ENCODE measurements at places on chromosomes 12 and 14. TPM values are rescaled to one million over a fixed set of nuclear protein-coding genes. Genes with fewer than 3 reads are reported as not detected.

- H3K27ac ChIP-seq, result no peak overlapping the region
- H3K36me3 ChIP-seq, result no peaks in the 10 kb centered on the region
- peaks cover 23% of the 10 kb centered on the region for H3K4me1 ChIP-seq
- DNase-seq, result peak; percentile 54
- H3K4me3 ChIP-seq, result peak overlapping the region; percentile 11
These were observed 2.4 kb upstream of the NKX2-1 start for GRCh38 chr14:36522347-36522971.

Gene TEX22
- total RNA-seq, result not detected

DNA sequence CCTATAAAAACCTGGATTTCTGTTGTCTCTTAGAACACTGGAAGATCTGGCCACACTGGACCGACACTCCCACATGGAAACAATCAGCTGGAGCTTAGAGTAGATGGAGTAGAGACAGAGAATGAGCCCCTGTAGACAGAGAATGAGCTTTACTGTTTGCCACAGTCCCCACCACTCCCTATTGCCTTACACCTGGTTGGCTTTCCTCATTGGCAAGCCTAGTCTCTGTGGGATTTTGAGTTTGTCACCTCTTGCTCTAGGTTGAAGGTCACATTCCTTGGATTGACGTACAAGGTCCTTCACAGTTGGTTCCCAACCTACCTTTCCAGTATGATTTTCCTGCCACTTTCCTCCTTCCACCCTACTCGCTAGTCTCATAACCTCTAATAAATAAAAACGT, 2.0 kb upstream of the HCAR1 start:
- no peak for DNase-seq
- no peak overlapping the region for H3K27ac ChIP-seq
- H3K27me3 ChIP-seq, result no peaks in the 10 kb centered on the region

Gene FSCB
- total RNA-seq, result not detected

Gene GCN1
- total RNA-seq, result 74.3 TPM

GRCh38 chr12:31386364-31386777, 60.4 kb upstream of the SINHCAF start:
- no peaks in the 10 kb centered on the region for H3K27me3 ChIP-seq
- H3K4me1 ChIP-seq, result peaks cover 56% of the 10 kb centered on the region
- peak overlapping the region; percentile 33 for H3K4me3 ChIP-seq

DNA sequence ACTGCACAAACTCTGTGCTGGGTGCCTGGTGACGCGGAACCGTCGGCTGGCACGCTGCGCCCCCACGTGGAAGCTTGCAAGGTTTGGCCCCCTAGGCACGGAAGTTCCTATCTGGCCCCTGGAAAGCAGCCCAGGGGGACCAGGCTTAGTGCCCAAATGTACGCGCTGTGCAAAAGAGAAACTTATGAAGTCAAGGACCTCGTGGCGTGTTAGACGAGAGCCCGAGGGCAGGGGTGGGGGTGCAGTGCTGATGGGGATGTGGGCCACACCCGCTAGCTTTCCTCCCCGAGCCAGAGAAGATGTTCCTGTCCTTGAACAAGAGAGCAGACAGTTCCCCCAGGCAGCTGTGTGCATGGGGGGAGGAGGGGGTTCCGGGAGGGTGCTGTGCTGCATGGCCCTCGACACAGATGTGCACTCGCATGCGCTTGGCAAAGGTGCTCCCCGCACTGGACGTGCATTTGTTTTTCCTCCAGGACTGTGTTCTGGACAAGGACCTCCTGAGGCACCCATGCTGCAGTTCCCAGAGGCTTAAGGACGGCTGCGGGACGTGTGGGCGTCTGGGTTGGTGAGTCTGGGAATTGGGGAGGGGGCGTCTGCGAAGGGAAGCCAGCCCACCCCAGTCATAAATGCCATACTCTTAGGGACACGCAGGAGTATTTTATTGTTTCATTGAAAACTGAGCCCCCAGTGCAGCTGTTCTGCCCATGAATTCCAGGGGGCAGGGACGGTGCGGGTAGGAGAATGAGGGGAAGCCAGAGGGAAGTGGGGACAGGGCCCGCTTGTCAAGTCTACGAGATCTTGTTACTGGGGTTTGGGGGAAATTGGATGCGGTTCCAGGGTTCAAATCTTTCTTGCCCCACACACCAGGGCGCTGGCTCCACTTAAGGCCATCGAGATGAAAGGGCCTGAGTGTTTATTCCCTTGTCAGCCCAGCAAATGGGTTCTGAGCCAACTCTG, 80.0 kb downstream of the NTF3 start:
- no peak overlapping the region for H3K27ac ChIP-seq
- peak; percentile 62 for DNase-seq
- no peaks in the 10 kb centered on the region for H3K36me3 ChIP-seq
- peaks cover 13% of the 10 kb centered on the region for H3K4me1 ChIP-seq
- no peak overlapping the region for H3K4me3 ChIP-seq

Gene SYCP3
- total RNA-seq, result 0.04 TPM

DNA sequence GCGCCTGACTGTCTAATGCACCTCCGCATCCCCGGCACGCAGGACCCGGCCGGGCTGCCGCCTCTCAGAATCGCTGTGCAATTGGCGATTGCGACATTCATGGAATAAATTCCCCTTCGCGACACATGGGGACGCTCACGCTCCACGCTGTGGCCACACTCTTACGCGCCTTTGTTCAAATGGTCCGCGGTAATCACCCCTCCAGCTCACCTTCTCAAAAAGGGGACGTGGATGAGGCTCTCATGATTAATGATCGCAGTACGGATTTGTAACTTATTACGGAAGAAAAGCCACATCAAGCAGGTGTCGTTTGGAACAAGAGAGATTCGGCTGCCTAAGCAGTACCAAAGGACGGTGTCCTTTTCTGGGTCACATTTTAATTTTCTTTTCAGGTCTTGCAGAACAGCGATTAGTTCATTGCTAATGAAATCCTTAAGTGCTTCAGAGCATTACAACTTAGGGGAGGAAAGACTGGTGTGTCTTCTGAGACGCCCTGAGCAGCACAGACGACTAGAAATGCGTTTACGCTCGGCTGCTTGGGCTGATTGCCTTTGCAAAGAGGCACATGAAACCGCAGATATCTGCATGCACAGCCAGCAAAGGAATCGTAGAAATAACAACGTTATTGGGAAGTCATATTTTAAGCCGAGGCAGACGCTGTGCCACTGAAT, 37.3 kb upstream of the ADGRD1 start:
- no peaks in the 10 kb centered on the region for H3K36me3 ChIP-seq
- H3K4me3 ChIP-seq, result peak overlapping the region; percentile 23
- H3K27me3 ChIP-seq, result peaks cover 14% of the 10 kb centered on the region
- peaks cover 8% of the 10 kb centered on the region for H3K4me1 ChIP-seq
- peak; percentile 88 for DNase-seq
- no peak overlapping the region for H3K27ac ChIP-seq

Gene SDSL
- 3.1 TPM for total RNA-seq

Gene PELI2
- 27.2 TPM for total RNA-seq

Gene DNAI7
- total RNA-seq, result 1.1 TPM

DNA sequence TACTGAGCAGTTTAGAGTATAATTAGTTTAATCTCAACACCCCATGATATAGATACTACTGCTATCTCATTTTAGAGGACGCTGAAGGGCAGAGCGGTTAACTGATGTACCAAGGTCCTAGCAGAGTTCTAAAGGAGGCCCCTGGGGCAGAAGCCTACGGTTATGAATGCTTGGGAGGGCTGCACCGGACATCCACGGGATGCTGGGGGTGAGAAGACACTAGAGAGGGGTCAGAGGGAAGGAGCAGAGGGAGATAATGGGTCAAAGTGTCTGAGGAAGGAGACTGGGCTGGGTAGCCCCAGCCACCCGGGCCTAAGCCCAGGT, 1.6 kb upstream of the ACTR6 start:
- no peaks in the 10 kb centered on the region for H3K36me3 ChIP-seq
- no peak overlapping the region for H3K27ac ChIP-seq
- no peaks in the 10 kb centered on the region for H3K27me3 ChIP-seq
- peaks cover 7% of the 10 kb centered on the region for H3K4me1 ChIP-seq
- no peak for DNase-seq

DNA sequence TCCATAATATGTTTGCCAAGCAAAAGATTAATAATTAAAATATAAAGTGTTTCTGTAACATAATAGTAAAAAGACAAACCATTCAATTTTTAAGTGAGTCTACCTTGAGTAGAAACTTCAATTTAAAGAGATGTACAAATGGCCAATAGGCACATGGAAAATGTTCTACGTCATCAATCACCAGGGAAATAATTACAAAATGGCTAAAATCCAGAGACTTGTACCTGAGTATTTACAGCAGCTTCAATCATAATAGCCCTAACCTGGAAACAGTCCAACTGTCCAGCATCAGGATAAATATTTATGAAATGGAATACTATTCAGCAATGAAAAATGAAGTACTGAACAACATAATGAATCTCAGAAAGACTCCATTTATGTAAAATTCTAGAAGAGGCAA, 95.5 kb upstream of the FAR2 start:
- H3K36me3 ChIP-seq, result no peaks in the 10 kb centered on the region
- no peak overlapping the region for H3K27ac ChIP-seq
- DNase-seq, result no peak
- H3K4me1 ChIP-seq, result no peaks in the 10 kb centered on the region

GRCh38 chr12:28186500-28186899, 3.8 kb upstream of the CCDC91 start:
- H3K4me1 ChIP-seq, result peaks cover 3% of the 10 kb centered on the region
- no peaks in the 10 kb centered on the region for H3K36me3 ChIP-seq
- no peak overlapping the region for H3K4me3 ChIP-seq
- no peak overlapping the region for H3K27ac ChIP-seq

Gene DAD1
- total RNA-seq, result 166 TPM

DNA sequence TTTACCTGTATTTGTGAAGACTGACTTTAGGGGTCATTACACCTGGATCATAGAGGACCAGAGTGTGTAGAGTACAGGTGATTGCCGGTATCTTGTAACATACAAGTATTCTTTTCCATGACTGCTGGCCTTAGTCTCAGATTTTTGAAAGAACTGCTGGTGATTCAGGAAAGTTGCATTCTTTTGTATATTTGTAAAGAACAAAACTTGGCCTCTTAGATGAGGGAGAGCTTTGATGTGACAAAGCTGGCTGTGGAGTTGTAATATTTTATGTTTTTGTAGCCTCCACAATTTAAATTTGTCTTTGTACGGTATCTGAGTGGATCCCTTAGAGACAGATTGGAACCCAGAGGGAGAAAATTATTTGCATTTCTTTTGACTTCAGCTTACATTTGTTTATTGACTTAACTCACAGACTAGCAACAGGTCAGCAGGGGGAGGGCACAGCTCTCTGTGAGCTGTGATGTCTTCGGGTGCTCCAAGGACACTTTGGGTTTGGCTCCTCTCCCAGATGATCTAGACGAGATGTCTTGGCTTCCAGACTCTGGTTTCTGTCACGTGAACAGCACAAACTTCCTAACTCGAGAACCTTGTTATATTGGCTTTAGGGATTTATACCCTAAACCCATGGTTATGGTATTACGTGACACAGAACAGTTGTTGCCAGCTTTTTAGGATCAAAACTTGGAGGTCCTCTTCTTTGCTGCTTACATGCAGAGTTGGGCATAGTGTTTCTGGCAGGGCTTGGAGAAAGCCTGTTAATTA, 65.9 kb downstream of the DAAM1 start:
- DNase-seq, result no peak
- no peaks in the 10 kb centered on the region for H3K27me3 ChIP-seq
- H3K4me3 ChIP-seq, result no peak overlapping the region
- H3K27ac ChIP-seq, result no peak overlapping the region
- no peaks in the 10 kb centered on the region for H3K36me3 ChIP-seq

- H3K4me1 ChIP-seq, result no peaks in the 10 kb centered on the region
- H3K4me3 ChIP-seq, result no peak overlapping the region
- no peaks in the 10 kb centered on the region for H3K27me3 ChIP-seq
- H3K36me3 ChIP-seq, result no peaks in the 10 kb centered on the region
- DNase-seq, result no peak
These were observed 97.1 kb downstream of the C2CD5 start for GRCh38 chr12:22447223-22447622.

Gene SLCO1B1
- not detected for total RNA-seq

Data from neural progenitor cell (in vitro differentiated cells).